Progenitor cell of endocrine pancreas (in vitro differentiated cells): ENCODE measurements at places on chromosomes 13 and 19. TPM values are rescaled to one million over a fixed set of nuclear protein-coding genes. Genes with fewer than 3 reads are reported as not detected.

GRCh38 chr19:5832061-5832460 is 7.4 kb downstream of the FUT6 start:
- DNase-seq: no peak

- DNase-seq: no peak
These were observed 459.3 kb upstream of the SLC10A2 start for GRCh38 chr13:103525530-103525929.

DNA sequence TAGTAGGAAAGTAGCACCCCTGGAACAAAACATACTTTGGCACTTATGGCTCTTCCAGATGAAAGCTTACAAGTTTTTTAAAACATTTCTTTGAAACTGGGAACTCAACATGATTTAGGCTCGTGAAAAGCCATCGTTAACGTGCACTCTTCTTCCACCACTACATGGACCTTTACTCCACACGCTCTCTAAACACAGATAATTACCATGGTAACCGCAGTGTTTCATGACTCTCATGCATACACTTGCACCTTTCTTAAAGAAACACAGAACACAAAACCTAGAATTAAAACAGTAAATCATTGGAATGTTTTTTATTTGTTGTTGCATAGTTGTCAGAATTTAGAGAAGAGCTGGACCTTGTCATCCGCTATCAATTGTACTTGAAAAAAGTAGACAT is 154.3 kb downstream of the FGF9 start:
- no peak for DNase-seq

DNA sequence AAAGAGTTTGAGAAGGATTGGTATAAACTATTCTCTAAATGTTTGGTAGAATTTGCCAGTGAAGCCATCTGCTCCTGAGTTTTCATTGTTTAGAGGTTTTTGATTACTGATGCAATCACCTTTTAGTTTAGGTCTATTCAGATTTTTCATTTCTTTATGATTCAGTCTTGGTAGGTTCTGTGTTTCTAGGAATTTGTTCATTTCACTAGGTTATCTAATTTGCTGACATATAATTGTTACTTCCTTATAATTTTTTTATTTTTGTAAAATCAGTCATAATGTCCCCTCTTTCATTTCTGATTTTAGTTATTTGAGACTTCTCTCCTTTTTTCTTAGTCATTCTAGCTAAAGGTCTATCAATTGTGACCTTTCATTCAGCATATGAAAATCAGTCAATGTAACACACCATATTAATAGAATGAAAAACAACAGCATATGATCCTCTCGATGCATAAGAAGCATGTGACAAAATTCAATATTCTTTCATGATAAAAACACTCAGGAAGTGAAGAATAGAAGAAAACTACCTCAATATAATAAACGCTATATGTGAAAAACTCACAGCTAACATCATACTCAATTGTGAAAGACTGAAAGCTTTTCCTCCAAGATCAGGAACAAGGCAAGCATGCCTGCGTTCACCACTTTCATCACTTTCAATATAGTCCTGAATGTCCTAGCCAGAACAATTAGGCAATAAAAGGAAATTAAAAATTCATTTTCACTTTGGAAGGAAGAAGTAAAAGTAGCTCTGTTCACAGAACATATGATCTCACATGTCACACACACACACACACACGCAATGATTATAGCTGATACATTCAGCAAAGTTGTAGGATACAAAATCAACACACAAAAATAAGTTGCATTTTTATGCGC is 149.1 kb downstream of the COG6 start:
- no peak for DNase-seq

GRCh38 chr19:10612499-10613119 is 12.7 kb upstream of the SLC44A2 start:
- DNase-seq: no peak

DNA sequence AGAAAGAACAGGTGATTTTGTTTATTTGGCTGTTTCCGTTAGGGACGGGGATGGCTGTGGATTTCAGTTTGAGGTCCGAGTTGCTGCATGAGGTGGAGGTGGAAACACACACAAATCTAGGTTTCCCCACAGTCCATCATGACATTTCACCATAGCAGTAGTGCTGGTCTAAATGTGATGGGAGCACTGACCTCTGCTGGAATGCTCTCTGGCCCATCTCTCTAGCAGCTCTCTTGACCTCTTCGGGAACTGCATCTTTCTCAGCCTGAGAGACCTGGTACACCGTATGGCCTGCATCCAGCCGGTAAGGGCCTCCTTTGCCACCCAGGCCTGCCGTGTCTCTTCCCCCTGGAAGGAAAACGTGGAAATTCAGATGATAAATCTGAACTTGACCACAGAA is 154.0 kb downstream of the RGCC start:
- no peak for DNase-seq

GRCh38 chr13:114059428-114059827 is 73.0 kb downstream of the RASA3 start:
- no peak for DNase-seq

DNA sequence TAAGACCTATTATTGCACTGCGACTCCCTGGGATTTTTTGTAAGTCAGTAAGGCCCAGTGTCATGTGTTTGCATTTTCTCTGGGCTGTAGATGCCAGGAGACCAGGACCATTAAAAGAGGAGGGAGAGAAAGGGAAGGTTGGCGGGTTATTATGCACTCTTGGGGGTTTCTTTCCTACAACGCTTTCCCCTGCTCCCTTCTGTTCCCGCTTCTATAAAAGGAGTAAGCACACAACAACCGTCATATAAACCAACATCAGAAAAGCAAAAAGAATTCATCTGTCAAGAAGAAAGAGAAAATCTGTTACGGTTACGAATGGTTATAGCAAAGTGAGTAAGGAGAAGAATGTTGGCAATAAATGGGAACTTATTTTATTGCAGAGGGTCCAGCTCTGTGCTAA is 541.8 kb downstream of the IRS2 start:
- DNase-seq: no peak

- DNase-seq: no peak
These were observed 145.3 kb downstream of the POSTN start for GRCh38 chr13:37453246-37453645.

- no peak for DNase-seq
These were observed 25.5 kb upstream of the IGFL1 start for GRCh38 chr19:46204008-46204407.

GRCh38 chr13:84985860-84986259 is 813.4 kb downstream of the SLITRK6 start:
- DNase-seq: no peak

DNA sequence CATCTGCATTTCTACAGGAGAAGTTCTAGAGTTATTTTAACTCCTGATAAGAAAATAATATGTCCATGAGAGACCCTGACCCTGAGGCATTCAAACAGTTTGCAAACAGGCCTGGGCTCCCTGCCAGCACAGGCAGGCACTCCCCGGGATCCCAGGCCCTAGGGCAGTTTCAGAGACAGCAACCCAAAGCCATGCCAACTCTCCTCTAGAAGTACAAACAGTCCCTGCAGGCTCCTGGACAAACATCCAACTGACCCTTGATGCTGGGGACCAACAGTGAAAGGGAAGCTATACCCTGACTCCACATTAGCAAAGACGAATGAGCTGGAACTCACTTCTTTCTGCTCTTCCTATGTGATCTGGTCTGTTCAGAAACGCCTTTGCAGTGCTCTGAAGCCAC is 44.8 kb downstream of the CCDC70 start:
- DNase-seq: no peak

GRCh38 chr13:101111894-101112293 is 304.4 kb downstream of the NALCN start:
- no peak for DNase-seq

- DNase-seq: no peak
These were observed 20.0 kb upstream of the UPF3A start for GRCh38 chr13:114261328-114261965.

GRCh38 chr13:40318366-40318765 is 348.1 kb downstream of the FOXO1 start:
- no peak for DNase-seq

Gene PEAK3
- total RNA-seq: not detected in 2 replicates

Gene CYP2S1
- 4.0 and 5.8 TPM in 2 replicates for total RNA-seq

Gene TSHZ3
- 15.0 and 15.5 TPM in 2 replicates for total RNA-seq

Gene ABCA7
- 54.6 and 57.3 TPM in 2 replicates for total RNA-seq

Gene ATXN8OS
- not detected in 2 replicates for total RNA-seq

Gene FGF21
- total RNA-seq: not detected in 2 replicates

Gene GPR108
- total RNA-seq: 72.8 and 80.8 TPM in 2 replicates

Gene TLE6
- 18.4 and 21.0 TPM in 2 replicates for total RNA-seq

Gene CASP14
- not detected in 2 replicates for total RNA-seq

Gene ZNF526
- 17.6 and 21.1 TPM in 2 replicates for total RNA-seq

Gene SIGLEC5
- not detected in 2 replicates for total RNA-seq

Gene CFAP97D2
- total RNA-seq: not detected in 2 replicates

Gene TTYH1
- 133 and 144 TPM in 2 replicates for total RNA-seq

Gene SLAIN1
- total RNA-seq: 46.3 and 51.4 TPM in 2 replicates

Gene HPN
- total RNA-seq: 70.5 and 71.5 TPM in 2 replicates

Gene ZNF575
- total RNA-seq: 0.60 and 0.74 TPM in 2 replicates

Gene GPR42
- total RNA-seq: 0.16 TPM in 1 of 2 replicates, not detected in the other

Gene KLK3
- not detected in 2 replicates for total RNA-seq

Gene NLRP9
- total RNA-seq: not detected in 2 replicates
